T follicular helper cell (primary cell): ENCODE measurements at places on chromosomes 7 and 10.
A peak's percentile ranks its signal among the peaks of the same experiment; 100 is the strongest.

GRCh38 chr7:94301024-94301586 lies 93.6 kb upstream of the COL1A2 start:
- no peak for DNase-seq

DNA sequence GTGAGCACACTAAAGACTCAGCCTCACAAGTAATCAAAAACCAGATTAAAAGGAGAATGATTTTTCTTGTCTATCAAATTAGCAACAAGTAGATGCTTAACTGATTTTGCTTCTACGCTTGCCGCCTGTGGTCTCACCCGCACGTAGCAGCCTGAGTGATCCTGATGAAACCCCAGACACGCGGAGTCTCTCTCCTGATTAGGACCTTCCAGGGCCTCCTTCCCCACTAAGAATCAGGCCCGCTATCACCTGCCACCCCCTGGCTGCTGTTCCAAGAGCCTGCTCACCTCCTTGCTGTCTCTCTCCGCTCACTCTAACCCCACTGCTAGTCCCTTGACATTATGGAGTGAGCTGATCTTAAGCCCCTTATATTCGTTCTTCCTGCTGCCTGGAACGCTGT lies 325.9 kb upstream of the NRP1 start:
- no peak for DNase-seq

DNA sequence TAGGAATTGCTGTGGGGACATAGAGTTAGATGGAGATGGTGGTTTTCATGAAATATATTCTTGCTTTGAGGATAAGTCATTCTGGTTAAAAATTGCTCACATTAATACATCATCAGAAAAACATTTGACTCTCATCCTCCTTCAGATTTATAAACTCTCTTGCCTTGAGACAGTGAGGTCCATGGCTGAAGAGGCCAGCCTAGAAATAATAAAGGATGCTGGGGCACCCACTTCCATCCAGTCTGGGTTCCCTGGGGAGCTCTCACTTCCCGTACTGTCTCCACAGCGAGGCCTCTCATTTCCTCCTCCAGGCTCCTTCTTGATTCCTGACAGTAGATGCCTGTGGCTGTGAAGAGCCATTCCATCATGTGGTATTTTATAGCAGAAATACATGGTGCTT lies 73.3 kb upstream of the PRKG1 start:
- DNase-seq, result no peak

DNA sequence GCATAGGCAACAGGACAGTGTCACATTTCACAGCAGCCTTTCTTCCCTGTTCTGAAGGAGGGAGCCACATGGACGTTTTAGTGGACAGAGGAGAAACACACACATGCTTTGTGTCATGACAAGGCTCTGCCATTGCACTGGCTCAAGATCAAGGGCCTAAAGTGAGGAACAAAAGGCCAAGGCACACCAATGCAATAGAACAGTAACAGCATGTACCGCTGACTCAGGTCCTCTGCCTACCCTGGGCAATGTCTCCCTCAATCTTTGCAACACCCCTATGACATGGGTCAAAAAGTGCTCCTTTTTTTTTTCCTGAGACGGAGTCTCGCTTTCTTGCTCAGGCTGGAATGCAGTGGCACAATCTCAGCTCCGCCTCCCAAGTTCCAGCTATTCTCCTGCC lies 57.8 kb upstream of the SDK1 start:
- no peak for DNase-seq

- DNase-seq, result no peak
Measured at GRCh38 chr10:91713461-91714072, 80.7 kb upstream of the PPP1R3C start.

DNA sequence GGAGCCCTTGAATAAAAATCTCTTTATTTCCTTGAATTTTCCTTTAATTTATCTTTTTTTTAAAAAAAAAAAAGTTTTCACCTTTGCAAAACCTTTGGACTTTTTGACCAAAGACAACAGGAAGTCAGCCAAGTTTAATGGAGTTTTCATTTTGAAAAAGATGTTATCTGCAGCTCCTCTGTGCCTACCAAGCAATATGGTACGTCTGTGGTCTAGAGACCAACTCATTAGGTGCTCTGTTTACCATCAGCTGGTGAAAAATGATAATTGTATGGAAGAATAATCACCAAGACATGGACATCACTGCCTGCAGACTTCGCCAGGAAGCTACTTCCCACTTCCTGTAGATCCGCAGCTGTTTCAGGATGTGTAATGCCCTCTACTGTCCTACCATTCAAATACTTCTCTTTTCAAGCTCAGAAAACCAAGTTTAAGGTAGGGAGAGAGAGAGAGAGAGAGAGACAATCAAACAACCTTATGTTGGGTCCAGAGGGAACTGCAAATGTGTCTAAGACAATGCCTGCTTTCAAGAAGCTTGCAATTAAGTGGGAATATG lies 18.7 kb downstream of the PLXNA4 start:
- no peak for DNase-seq

- DNase-seq, result no peak
Measured at GRCh38 chr10:33800986-33801385, 466.5 kb upstream of the NRP1 start.

DNA sequence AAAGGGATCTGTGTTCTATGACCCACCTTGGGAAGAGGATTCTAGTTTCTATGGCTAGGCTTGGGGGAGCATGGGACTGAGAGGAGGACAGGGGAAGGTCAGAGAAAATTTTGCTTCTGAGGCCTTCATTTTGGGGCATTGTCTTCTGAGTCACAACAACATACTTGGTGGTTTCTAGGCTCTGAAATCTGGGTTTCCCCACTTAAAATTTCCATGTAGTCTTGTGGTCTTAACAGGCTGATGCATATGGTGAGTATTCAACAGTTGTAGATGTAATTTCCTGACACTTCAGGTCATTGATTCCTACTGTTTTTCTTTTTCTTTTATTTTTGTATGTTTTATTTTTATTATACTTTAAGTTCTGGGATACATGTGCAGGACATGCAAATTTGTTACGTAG lies 88.5 kb downstream of the ANKRD7 start:
- DNase-seq, result no peak

GRCh38 chr7:142445019-142445686 lies 187.3 kb upstream of the PRSS58 start:
- peak; percentile 36 for DNase-seq

- no peak for DNase-seq
Measured at GRCh38 chr7:17312641-17313040, 14.2 kb downstream of the AHR start.

GRCh38 chr7:99083733-99084132 lies 60.2 kb downstream of the SMURF1 start:
- no peak for DNase-seq

DNA sequence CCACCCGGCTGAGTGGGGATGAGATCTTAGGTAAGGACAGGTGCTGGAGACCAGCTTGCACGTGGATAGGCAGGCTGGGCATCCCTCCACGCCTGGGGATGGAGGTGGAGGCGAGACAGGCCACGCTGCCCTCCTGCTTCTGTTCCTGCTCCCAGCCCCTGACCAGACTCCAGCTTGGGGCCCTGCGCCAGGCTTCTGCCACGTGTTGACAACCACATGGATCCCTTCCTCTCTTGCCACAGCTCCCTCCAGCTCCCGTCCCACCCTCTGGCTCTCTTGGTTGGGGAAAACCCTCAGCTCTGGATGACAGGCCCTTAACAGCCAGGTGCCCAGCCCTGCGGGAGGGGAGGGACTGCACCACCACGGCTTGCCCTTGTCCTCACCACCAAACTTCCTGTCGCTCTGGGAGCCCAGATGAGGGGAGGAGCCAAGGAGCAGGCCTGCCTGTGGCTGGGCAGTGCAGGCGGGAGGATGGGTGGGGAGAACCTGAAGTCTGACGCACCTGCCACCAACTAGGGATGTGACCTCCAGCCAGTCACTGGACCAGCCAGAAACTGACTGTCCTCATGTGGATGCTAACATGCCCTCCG lies 36.0 kb downstream of the KCNH2 start:
- peak; percentile 11 for DNase-seq

DNA sequence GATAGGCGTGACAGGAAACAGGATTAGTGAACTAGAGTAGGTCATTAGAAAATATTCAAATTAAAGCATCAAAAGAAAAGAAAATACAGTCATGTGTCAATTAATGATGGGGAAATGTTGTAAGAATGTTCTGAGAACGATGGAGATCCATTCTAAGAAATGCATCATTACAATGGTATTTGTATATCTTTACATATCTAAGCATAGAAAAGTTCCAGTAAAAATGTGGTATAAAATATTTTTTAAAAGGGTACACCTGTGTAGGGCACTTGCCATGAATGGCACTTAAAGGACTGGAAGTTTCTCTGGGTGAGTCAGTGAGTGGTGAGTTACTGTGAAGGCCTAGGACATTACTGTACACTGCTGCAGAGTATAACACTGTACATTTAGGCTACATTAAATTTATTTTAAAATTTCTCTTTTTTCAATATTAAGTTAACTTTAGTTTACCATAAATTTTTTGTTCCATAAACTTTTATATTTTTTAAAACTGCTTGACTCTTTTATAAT lies 282.5 kb downstream of the BMPER start:
- no peak for DNase-seq

DNA sequence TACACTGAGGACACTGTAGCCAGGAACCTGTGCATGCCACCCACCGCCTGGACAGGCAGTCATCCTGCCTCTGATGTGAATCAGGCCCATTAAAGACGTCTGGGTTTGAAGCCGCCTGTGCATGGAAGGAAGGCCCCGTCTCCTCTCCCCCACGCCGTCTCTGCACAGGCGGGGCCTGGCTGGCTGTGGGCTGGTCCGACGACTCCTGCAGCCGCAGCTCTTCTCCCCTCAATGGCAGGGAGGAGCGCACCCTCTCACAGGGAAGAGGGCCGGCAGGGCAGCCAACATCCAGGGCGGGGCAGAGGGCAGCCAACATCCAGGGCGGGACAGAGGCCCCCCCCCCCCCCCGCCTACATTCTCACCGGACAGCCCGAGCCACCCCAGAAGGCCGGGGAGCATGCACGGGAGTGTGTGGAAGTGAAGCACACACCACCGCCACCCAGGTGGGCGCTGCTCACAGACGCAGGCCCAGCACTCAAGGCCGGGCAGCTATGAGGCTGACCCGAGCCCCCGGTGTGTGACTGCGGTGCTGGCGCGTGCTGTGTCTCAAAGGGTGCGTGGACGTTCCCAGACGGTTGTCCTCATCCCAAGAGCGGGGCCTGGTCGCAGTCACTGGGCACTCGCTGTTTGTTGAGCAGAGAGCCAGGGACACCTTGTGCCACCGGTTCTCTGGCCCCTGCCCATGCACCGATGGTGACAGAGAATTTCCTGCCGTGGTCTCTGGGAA lies 19.1 kb downstream of the DPYSL4 start:
- DNase-seq, result no peak

DNA sequence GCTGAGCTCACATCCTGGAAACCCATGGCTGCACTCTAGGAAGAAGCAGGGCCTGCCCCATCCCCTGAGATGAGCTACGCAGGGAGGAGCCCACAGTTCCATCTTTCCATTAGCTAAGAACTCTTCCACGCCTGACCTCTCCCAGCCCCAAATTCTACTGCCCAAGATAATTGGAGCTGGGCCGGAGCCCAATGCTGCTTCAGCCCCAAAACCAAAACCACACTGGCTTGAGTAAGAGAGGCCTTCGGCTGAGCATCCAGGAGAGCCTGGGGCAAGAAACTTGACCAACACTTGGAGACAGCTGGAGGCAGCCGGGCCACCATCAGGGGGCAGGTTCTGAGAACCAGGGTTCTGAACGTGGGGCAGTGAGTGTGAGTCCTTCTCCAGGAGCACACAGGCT lies 116.1 kb upstream of the ZMIZ1 start:
- no peak for DNase-seq

DNA sequence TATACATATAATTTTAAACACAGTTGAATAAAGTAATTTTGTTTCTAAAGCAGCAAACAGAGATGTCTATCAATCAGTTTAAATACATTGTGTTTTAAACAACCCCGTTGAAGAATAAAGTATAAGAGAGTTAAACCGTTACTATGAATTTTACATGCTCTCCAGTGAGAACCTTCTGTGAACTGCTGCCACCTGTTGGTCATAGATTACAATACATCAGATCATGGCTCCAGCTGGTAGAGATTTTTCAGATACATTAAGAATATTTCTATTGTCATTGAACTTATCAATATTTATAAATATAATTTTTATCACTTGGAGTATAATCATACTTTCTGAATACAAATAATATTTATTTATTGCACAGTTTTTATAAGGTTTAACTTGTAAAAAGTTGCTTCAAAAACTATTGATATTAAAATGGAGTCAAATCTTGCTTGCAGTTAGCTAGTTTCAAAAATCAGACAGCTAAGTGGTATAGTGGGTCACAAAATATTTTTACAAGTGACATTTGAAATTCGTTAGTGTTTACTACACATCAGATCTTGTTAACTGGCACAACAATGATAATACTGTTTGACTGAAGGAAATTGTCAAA lies 561.2 kb upstream of the PHF14 start:
- DNase-seq, result no peak

DNA sequence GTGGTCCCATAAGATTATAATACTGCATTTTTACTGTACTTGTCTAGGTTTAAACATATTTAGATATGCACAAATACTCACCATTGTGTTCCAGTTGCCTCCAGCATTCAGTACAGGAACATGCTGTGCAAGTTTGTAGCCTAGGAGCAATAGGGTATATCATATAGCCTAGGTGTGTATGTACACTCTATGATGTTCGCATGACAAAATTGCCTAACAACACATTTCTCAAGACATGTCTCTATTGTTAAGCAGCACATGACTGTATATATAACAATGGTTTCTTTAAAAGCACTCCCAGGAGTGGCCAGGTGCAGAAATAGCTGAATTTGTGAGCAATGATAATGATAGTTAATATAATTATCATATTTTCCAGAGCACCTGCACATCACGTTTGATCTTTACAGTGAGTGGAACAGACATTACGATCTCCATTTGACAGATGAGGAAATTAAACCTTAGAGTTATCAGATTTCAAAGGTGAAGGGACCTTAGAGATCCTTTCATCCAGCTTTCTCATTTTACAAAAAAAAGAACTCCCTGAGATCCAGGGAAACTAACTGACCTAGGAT lies 99.2 kb upstream of the PDCD4 start:
- DNase-seq, result no peak

GRCh38 chr10:76255241-76255640 lies 823.8 kb downstream of the LRMDA start:
- no peak for DNase-seq

GRCh38 chr10:93165367-93165766 lies 91.7 kb downstream of the CYP26A1 start:
- DNase-seq, result no peak

DNA sequence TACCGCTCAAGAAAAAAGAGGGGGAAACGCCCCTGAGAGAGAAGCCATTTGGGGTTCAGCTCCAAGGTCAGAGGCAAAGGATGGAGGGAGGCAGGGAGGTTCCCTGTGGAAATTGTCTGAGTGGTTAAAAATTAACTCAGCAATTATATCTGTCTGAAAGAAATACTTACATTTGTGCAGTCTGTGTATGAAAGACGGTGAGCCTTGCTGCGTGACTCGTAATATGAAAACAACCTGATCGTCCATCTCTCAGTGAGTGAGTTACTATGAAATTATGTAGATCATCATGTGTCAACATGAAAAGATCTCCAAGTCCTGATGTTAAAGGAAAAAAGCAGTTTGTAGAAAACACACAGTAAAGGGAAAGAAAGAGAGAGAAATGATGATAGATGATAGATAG lies 67.2 kb upstream of the FAM204A start:
- no peak for DNase-seq

GRCh38 chr7:112021379-112022044 lies 184.7 kb downstream of the DOCK4 start:
- DNase-seq, result no peak

GRCh38 chr7:138903186-138903820 lies 77.9 kb downstream of the KIAA1549 start:
- peak; percentile 76 for DNase-seq
